ENCODE measurements at places on chromosomes 12 and 14.

DNA sequence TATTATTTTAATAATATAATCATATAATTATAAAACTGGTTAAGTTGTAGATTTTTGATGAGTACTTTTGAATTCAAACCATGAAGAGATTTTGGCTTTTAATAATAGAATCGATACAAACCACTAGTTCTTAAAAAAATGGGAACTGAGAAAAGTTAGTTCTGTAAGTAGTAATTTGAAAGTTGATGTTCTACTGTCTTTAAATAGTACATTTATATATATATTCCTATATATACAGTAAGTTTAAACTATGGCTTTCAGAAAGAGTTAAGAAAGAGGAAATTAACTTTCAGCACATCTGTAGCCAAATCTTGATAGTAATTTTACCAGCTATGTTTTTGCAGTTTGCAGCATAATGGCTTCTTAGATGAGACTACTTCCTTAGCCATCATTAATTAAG is 7.8 kb downstream of the LRRK2 start:
- no peak for DNase-seq

DNA sequence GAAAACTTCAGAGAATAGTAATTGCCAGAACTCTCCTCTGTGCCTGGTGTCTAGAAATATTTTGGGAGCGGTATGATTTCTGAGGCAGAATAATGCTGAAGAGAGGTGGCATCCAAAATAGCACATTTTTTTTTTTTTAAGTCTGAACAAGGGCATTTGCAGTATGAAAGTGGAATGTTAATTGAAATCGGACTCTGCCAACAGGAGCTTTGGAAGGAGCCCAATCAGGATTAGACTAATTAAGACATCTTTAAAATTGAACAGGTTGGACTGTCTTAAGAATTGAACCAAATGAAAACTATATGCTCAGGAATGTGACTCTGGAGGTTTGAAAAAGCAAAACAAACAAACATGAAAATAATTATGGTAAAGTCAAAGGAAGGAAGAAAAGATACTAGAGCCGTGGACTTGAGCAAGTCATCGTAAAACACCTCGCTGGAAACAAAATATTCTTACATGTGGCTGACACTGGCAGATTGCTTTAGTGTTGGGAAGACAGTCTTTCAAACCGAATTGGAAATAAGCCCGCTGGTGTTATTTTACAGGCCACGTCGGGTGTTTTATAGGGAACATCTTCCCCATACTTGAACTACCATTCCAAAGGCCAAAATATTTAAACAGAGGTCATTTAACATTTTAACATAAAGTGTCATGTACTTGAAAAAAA is 436.3 kb downstream of the VRK1 start:
- no peak for DNase-seq

GRCh38 chr14:60343571-60344071 is 94.6 kb downstream of the PPM1A start:
- DNase-seq = peak; percentile 28

- DNase-seq = no peak
Measured at GRCh38 chr12:70321191-70321590, 44.9 kb upstream of the KCNMB4 start.

GRCh38 chr14:75492832-75493591 is 29.3 kb upstream of the BATF start:
- no peak for DNase-seq

DNA sequence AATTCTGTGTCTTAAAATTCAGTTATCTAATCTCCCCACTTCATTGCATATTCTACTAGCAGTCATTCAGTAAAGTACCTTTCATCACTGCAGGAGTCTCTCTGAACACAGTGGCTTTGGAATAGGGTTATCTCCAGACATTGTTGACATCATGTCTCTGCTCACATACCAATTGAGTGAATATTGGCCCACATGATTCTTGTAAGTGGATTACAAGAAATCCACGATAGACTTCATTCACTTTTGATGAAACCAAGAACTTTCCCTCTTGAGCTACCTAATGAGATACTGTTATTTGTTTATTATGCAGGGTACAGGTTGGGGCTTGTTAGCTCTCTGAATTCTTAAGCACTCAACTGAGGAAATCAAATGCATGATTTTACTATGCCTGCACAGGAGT is 284.9 kb downstream of the RAD51B start:
- no peak for DNase-seq

DNA sequence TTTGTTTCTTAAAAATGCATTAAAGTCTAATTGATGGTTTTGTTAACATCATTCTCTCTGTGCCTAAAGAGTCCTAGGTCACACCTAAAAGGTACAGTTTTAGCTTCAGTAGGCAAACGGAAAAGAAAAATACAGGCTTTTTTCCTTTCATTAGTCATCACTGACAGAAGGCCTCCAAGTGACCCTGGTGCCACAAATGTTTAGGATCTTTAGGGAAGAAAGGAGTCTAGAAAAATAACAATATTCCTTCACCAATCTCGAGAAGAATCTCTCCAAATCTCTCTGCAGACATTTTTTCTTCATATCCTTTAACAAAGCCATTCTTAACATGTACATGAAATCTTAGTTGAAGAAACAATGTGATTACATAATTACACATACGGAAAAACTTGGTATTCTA is 2.0 kb downstream of the DENND5B start:
- no peak for DNase-seq

GRCh38 chr12:72574138-72574537 is 302.0 kb downstream of the TRHDE start:
- no peak for DNase-seq

DNA sequence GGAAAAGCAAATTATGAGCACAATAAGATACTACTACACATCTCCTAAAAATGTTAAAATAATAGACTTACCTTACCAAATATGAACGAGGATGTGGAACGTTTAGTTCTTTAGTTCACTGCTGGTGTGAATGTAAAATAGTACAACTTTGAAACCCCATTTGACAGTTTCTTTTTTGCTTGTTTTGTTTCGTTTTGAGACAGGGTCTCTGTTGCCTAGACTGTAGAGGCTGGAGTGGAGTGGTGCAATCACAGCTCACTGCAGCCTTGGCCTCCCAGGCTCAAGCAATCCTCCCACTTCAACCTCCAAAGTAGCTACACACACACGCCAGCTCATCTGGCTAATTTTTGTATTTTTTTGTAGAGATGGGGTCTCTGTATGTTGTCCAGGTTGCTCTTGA is 136.4 kb upstream of the FAR2 start:
- DNase-seq = no peak

DNA sequence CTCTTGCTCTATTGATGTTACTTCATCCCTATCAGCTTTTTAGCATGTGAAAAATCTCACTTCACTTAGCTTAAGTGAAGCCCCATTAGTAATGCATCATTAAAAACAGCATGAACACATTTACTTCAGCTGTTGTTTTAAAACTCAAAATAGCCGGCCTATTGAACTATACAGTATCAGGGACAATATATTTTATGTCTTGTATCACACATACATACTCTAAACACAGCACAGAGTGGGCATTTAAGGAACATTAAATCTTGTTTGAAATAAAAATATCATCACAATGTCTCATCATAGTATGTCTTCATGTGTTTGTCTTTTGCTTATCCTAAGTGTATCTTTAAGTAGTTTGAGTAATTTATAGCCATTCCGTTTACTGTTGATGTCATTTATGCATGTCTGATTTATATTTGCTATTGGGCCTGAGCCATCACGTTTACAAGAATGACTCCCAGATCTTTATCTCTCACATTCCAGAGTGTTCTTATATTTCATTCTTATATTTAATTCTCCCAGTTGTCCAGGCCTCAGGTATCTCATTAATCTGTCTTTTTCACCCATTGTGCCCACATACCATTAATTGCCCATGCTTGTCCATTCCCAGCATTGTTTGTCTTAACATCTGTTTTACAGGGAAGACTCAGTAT is 57.5 kb downstream of the ARHGAP5 start:
- peak; percentile 78 for DNase-seq

DNA sequence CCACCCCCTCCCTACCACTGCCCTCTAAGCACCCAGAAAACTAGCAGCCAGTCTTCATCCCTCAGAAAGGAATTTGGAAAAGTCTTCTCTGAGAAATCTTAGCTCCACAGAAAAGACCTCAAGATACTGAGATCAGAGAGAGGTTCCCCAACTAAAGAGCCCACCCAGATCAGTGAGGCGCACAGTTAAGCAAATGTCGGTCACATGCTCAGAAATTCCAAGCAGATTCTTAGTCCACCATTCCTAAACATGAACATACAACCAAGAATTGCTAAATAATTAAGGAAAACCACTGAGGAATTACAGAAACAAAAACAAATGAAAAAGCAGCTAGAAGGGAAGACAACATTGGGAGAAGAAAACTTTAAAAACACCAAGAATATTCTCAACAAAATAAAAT is 32.3 kb downstream of the MED13L start:
- DNase-seq = no peak

DNA sequence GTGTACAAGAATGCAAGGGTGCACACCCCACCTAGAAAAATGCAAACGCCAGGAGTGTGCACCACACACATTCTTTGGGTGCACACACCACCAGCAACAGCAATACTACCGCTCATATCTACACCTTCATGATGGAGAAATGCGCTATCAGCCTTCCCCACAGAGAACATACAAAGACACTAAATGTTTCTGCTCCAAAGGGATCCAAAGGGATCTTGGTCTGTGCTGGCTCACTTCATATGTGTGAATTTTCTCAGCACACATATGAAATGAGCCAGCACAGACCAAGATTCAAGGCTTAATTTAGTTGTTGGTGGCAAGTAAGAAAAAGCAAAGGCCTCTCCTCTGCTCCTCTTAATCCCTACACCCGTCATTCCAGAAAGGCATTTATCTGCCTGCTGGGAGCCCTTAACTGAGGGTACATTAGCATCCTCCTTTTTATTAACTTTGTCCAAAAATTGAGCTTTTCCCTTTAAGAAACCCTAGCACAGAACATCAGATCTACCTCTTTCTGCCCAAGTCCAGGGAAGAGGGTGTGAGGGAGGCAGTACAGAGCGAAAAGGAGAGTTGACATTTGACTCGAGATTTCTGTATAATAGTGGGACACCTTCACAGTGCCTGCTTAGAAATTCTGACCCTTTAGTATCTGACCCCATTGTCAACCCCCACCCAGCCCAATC is 8.3 kb downstream of the BMP4 start:
- no peak for DNase-seq

DNA sequence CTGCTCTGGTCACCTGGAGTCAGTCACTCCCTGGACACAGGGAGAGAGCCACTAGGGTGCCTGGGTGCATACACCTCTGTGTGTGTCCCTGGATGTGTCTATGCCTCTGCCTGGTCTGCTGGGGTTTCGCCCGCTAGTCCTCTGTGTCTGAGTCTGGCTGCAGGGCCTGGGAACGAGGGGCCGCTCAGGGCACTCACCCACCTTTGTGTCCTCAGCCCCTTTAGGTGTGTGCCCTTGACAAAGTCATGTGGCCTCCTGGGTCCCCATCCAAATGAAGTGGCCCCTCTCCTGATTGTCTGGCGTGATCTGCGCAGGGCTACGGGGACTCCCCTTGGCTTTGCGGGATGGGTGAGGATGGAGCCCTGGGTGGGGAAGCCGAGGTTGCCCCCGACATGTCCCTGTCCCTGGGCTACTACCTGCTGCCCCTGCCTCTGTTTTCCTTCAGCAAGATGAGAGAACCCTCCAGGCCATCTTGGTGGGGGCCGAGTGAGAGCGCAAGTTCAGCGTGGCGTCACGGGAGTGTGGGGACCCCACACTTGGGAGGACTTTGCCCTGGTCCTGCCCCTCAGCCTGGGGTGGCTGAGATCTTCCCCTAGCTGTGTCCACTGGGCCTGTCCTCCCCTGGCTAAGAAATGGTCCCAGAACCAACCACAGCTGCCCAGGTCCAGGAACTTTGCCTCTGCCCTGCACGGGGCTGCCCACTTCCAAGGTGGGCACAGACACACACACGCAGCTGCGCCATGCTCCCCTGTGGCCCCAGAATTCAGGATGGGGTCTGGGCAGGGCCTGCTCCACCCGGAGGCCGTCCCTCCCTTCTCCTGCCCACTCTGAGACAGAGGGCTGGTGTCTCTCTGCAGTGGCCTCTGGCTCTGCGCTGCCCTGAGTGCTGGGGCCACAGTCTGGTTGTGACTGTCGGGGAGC is 2.7 kb upstream of the AHNAK2 start:
- no peak for DNase-seq

GRCh38 chr14:68922886-68923285 is 56.2 kb downstream of the ACTN1 start:
- no peak for DNase-seq

DNA sequence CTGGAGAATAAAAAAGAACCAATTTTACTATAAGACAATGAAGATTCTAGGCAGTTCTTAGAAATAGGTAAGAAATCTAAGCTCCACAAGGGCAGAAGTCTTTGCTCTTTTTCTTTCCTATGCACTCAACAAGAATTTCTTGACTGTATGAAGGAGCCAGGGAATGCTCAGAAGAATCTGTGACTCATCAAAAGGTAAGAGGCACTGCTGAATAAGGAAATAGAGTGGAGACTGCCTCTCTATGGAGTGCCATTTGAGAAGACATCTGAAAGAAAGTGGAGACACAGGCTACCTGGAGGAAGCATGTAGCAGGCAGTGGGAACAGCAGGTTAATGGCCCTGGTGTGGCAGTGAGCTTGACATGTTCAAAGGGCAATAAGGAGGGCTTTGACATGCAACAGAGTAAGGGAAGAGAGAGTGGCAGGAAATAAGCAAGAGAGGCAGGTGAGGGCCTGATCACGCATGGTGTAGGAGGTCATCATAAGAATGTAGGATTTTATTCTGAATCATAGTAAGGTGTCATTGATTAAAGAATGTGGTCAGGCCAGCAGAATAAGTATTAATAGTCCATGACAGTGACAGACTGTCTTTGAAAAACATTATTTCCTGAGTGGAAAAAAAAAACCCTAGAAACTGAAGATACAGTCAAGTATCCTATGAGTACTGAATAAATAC is 446.7 kb upstream of the GARIN6 start:
- DNase-seq = no peak

DNA sequence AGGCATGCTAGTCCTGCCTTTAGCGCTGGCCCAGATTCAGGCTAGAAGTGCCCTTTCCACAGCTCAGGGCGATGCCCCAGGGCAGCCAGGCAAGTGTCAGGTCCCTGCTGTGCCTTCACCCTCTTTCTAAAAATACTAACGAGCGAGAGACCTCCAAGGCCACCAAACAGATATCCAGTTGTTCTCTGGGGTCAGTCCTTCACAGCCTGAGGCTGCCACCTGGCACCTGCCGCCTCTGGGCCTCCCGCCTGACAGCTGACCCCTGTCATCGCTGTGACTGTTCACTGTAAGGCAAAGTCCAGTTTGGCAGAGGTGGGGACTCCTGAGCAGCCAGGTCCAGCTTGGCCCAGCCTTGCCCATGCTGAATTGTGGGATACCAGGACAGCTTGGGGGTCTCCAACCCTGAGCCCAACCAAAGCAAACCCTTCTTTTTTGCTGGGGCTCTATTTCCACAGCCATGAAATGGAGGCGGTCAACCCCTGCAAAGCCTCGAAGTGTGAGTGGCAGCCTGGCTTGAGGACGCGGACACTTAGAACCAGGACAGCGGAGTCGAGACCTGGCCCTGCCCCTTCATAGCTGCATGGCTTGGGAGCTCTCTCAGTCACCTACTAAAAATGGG is 79.9 kb downstream of the NINJ2 start:
- DNase-seq = no peak

DNA sequence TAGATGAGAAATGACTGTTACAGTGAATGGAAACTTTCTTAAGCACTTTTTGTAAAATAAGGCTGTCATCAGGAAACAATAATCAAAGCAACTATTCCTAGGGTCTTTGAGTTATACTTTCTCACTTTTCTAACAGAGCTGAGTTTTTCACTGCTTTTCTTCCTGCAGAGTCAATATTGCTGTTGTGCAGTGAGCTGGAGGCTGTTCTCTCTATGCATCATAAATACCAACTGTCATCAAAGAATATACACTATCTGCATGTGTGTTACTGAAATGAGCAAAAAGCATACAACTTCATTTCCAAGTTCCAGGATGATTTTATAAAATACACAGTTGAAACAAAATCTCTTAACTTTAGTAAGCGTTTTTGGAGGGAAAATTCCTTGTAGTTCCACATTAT is 110.4 kb upstream of the CPSF6 start:
- DNase-seq = no peak

Data from T47D (cell line).